ENCODE measurements at places on chromosomes 5 and 9. TPM values are rescaled to one million over a fixed set of nuclear protein-coding genes. Genes with fewer than 3 reads are reported as not detected.

NINJ1 gene
- total RNA-seq, result 44.7 TPM

NIPBL gene
- total RNA-seq, result 28.9 TPM

TMEFF1 gene
- 8.1 TPM for total RNA-seq

OR1L4 gene
- not detected for total RNA-seq

GPR150 gene
- total RNA-seq, result 0.20 TPM

IFNA16 gene
- not detected for total RNA-seq

NR6A1 gene
- total RNA-seq, result 0.39 TPM
